ENCODE measurements at places on chromosomes 16 and 17. TPM values are rescaled to one million over a fixed set of nuclear protein-coding genes. Genes with fewer than 3 reads are reported as not detected.

DNA sequence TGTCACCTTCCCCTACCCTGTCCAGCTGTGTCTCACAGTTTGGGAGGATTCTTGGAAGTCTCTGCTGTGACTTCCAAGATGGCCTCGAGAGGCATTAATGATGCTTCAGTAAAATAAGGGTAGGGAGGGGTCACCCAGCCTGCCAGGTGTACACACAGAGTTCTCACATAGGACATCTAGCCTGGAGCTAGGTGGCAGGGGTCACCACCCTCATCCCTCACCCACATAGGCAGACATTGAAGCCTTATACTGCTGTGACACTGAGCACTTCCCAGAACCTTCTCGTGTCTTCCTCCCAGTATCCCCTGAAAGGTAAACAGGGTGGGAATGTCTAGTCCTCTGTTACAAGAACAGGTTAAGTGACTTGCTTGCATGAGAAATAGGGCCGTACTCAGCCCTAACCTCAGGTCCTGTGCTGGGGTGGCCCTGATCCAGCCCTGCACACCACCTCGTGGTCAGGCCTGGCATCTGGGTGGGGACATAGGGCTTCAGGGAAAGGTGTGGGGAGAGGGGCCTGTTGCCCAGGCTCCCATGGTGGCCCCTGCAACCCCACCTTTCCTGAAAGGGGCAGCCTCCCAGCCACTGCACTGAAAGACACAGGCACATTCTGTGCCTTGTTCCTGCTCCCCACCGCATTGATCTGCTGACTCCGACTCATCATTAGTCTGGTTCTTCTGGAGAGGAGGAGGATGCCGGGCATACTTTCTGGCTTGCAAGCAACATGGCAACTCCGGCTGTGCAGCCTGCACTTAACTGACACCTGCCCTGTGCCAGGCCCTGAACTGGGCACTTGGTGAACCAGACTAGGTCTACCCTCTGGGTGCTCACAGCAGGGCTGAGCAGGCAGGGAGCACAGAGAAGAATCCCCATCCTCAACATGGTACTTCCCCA, 3.6 kb upstream of the MMP15 start:
- no peak for DNase-seq

DNA sequence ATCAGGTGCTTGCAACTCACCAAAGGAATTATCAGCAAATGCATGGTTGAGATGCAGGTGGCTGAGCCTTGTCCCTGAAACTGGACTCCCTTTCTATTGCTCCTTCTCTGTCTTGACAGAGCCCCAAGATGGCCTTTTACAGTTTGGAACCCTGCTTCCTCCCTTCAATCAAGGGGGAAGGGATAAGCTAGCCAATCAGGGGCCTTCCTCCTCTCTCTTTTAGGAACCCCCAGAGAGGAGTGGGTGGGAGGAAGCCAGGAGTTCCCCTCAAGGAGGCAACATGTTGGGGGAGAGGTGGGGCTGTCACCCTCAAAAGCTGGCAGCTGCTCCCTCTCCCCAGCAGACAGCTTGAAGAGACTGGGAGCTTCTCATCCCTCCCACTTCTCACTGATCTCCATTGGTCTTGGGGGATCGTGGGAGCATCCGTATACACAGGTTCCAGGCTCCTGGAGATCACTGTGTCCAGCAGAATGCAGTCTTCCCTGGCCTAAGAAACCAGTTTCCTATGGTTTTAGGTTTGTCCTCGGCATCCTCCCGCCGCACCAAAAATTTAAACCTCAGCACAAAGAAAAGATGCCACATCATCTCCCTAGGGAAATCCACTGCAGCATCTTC, 7.2 kb downstream of the RASL10B start:
- DNase-seq = no peak

RFWD3 gene
- 70.8 TPM for total RNA-seq

DNA sequence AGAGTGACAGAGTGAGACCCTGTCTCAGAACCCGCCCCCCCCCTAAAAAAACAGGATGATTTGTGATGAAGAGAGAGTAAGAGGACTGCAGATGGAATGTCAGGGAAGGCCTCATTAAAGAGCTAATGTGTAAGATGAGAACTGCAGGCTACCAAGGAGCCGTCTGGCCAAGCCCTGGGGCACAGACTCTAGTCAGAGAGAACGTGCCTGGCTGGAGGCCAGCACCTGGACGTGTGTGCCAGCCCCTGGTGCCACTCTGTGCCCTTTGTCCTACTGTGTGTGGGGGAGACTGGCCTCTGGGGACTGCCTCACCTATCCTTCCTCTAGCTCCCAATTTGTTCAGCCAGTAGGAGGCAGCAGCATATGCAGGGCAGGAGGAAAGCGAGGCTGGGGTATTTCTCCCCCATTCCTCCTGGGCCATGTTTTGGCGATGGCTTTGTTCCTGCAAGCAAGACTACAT, 37.1 kb downstream of the KNOP1 start:
- no peak for DNase-seq

GRCh38 chr16:30966033-30966619, 8.6 kb downstream of the SETD1A start:
- DNase-seq = no peak

DNA sequence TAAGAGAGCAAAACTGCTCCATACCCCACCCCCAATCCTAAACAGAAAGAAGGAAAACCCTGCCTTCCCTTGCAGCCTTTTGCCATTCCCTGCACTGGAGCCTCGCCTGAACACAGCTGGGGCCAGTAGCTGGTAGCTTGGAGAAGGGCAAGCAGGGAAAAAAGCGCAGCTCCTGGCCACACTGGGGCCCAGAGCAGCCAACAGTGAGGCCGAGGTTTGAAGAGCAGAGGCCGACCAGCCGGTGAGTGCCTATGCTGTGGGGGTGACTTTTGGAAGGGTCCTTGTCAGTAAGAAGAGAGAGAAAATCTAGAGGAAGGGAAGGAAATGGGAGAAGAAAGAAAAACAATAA, 3.2 kb upstream of the HOXB9 start:
- DNase-seq = no peak

FNDC8 gene
- total RNA-seq = not detected

DNA sequence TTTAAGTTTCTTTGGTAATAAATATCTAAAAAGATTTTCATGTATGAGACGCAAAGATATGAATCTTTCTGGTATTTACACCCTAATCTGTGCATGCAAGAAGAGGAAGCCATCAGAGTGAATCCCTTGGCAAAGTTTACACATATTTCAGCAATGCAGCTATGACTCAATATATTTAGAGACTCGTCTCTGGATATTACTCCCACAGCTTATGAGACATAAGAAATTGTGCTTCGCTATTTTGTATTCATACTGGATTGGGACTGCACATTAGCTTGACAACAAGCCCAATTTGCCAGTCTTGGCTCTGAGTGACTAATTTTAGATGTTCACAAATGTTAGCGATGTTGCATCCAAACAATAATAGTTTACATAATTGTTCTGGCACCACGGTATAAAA, 532.0 kb downstream of the CDH11 start:
- no peak for DNase-seq

DNA sequence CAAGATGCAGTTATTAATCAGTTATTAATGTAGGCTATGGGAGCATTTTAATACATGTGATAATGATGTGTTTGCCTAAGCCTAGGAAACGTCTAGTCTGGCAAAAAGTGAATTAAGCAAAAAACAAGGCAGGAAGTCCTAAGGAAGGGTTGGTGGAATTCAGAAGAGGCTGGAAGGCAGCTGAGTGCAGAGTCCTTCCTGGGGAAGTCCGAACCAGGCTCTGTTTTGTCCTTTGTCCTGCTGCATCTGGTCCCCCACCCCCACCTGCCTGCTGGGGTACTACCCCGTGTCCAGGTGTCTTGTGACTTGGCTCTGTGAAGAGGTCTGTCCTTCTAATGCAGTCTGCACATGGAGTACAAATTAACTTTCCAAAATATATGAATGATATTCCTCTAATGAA, 1.5 kb upstream of the MYH10 start:
- DNase-seq = no peak

Data from activated T-cell treated with anti-CD3 and anti-CD28 coated beads, Interleukin-2, amount 50 U/mL, for 4 hours (primary cell).